ENCODE measurements at places on chromosomes 1 and 21. TPM values are rescaled to one million over a fixed set of nuclear protein-coding genes. Genes with fewer than 3 reads are reported as not detected.

DNA sequence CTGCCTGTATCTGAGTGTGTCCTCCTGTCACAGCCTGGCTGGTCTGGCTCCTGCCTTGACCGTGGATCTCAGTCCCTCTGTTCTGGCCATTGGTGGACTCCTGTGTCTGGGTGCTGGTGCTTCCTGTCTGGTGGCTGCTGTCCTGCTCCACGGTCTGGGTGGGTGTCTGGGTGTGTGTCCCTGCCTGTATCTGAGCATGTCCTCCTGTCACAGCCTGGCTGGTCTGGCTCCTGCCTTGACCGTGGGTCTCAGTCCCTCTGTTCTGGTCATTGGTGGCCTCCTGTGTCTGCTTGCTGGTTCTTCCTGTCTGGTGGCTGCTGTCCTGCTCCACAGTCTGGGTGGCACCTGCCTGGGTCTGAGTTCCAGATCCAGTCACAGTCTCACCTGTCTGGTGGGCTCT, 4.0 kb downstream of the CRNN start:
- DNase-seq, result no peak

GRCh38 chr1:185824106-185824505, 89.9 kb downstream of the HMCN1 start:
- DNase-seq, result peak; percentile 3

DNA sequence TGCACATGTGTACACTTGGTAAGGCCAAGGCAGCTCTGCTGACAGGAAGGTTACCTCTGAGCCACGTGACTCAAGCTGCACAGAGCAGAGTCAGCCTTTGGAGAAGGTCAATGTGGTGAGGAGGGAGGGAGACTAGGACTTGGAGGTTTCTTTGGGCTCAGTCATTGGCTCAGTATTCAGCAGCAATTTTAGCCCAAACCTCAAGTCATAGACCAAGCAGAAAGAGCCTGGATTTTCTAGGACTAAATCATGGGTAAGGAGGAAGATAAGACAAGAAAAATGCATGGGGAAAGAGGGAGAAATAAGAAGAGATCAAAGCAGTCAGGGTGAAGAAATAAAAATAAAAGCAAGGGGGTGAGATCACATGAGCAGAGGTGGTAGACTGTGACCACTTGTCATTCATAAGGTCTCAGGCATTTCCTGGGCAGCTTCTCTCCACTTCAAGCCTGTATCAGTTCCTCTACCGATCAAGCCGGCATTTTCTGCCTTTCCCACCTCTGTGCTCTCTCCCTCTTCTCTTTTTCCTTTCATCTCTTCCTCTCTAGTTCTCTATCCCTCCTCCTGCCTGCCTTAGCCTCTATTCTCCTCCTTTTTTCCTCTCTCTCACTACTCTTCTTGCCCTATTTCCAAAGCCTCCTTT, 51.7 kb upstream of the DUSP10 start:
- peak; percentile 61 for DNase-seq

GRCh38 chr1:231424950-231425805, 3.1 kb upstream of the EGLN1 start:
- peak; percentile 2 for DNase-seq

GRCh38 chr1:182185842-182186756, 124.6 kb upstream of the ZNF648 start:
- DNase-seq, result peak; percentile 90

GRCh38 chr1:210647406-210648333, 319.0 kb downstream of the HHAT start:
- peak; percentile 71 for DNase-seq

DNA sequence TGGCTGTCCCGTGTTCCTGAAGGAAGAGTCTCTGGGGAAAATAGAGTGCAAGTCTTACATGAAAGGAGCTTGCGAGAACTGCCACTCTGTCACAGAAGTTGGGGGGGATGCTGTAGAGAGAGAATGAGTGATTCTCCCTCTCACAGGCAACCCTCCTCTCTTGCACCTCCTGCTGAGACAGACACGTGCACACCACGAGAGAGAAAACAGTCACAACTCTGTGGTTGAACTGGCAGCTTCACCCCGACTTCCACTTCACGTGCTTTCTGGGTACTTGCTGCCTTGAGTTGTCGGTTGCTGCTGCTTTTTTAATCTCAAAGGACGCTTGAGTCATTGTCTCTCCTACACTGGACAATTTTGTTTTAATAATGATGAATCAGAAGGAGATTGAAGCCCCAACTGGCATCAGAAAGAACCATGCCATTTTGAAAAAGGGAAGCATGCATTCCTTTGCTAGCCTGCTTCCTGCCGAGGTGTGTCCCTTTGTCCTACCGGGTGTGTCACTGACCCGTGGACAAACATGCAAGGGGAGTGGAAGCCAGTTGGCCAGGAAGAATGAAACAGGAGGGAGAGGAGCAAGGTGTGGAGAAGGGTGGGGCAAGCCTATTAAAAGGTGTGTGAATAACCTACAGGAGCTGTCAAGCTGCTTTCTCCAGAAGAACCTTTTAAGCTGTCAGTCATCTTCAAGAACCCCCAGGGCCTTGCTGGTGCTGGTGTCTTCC, 164.2 kb downstream of the CACNA1E start:
- DNase-seq, result no peak

DNA sequence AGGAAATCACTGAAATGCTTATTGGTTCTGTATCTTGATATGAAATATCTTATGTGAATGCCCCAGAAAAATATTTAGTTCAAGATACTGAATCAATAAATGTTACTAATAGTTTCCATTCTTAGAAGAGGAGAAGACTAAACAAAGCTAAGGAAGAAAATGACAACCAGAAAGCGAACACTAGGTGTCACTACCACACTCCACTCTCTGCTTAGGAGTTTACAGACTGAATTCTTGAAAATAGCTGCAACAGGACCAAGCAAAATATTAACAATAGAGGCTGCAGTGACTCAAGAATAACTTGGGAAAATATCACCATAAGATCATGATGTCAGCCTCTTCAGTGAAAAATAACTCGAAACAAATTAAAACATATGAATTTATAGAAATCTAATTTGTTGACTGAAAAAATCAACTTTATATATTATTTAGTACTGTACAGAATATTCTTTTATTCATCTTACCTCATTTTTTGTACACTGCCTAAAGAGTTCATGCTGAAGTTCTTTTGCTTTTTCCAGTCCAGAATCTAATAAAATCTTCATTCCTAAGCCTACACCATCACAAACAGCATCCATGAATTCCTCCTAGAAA, 61.6 kb downstream of the KIF14 start:
- peak; percentile 67 for DNase-seq

GRCh38 chr1:30111431-30111830, 612.0 kb downstream of the MATN1 start:
- peak; percentile 23 for DNase-seq

- DNase-seq, result no peak
These were observed 14.1 kb upstream of the TNR start for GRCh38 chr1:175757381-175758015.

GRCh38 chr1:167439301-167439988, 78.9 kb downstream of the CD247 start:
- DNase-seq, result peak; percentile 37

The SLAMF9 gene
- total RNA-seq, result not detected

The GSTM1 gene
- 0.83 TPM for total RNA-seq

The WNT2B gene
- 0.67 TPM for total RNA-seq

The FAM163A gene
- total RNA-seq, result not detected

The C4BPA gene
- not detected for total RNA-seq

The SPATA21 gene
- not detected for total RNA-seq

The C1orf115 gene
- total RNA-seq, result not detected

The LEMD1 gene
- total RNA-seq, result not detected

All from myocyte (in vitro differentiated cells).